NCI-H146 (cell line): ENCODE measurements at places on chromosomes 1 and 21.

DNA sequence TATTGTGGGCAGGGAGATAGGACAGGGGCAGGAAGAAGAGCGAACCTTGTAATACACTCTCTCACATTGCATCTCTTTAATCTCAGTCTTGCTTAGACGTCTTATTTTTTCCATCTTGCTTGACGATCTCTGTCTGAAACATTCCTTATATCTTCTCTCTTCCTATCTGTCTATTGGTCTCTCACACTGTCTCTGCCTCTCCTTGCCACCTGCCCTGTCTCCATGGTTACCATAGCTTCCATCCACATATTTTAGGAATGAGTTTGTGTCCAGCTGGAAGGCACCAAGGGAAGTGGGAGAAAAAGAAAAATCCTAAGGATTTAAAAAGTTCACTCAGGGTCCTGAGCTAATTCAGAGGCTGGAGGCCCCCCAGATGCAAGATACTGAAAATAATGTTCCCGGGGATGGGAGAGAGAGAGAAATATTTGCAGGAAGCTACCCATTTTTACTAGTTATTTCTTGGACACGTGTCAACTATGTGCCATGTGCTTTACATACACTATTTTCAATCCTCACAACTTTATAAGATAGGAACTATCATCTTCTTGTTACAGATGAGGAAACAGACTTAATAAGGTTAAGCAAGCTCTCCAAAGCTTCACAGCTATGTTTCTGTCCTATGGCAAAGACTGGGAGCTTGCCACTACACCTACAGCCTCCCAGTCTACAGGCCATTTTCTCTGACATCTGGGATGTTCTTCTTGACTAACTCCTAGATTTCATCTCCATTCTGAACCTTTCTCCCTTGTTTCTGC lies 933 bp downstream of the ANKRD34A start:
- peak; percentile 41 for DNase-seq

DNA sequence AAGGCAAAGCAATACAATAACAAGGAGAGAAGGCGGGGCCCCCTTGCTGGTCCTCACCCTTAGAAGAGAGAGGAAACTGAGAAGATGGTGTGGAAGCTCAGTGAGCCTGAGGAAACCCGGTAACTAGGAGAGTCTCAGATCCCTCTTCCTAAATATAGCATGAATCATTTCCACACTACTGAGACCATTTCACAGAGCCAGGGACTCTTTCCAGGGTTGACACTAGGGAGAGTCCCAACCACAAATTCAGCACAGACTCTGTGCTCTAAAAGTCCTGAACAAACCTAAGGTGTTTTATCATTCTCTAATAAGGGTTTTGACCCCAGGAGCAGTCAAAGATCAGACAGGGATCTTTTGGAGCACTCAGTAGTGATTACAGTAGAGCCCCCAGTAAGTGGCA lies 647.7 kb downstream of the KCNT2 start:
- DNase-seq: no peak

- no peak for DNase-seq
These were observed 119.8 kb upstream of the PTGFR start for GRCh38 chr1:78370779-78371482.

- peak; percentile 68 for DNase-seq
These were observed 400.4 kb upstream of the PLXNA2 start for GRCh38 chr1:208644401-208645160.

DNA sequence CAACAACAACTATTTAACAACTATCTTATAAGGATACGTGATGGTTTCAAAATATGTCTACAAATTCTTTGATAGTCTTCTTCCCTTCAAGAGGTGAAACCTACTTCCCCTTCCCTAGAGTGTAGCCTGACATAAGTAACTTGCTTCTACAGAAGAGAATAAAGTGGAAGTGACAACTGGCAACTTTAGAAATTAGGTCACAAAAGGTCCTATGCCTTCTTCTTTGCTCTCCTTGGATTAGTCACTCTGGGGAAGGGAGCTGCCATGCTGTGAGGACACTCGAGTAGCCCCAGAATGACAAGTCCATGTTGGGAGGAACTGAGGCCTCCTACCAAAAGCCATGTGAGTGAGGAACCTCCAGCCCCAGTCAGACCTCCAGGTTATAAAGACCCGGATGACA lies 19.2 kb downstream of the EFCAB14 start:
- no peak for DNase-seq

GRCh38 chr1:176896216-176896615 lies 268.3 kb downstream of the ASTN1 start:
- no peak for DNase-seq

- DNase-seq: no peak
These were observed 129.6 kb downstream of the CLEC20A start for GRCh38 chr1:178367151-178367550.

DNA sequence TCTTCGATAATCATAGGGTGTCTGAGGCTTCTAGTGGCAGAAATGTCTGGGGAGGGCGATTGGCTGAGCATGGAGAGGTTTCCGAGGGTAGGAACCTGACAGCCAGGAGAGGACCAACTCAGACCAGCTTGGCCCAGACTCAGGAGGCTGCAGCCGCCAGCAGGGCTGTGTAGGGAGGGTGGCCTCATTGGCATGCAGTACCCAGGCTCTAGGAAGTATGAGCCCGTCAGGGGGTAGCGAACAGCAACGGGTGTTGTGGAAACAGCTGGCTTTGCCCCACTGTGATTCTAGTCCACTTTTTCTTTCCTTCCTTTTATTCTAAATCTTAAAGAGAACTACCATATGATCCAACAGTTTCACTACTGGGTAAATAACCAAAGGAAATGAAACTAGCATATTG lies 103.3 kb downstream of the DIRAS3 start:
- DNase-seq: peak; percentile 63

GRCh38 chr1:41313661-41314131 lies 47.5 kb upstream of the FOXO6 start:
- DNase-seq: no peak

DNA sequence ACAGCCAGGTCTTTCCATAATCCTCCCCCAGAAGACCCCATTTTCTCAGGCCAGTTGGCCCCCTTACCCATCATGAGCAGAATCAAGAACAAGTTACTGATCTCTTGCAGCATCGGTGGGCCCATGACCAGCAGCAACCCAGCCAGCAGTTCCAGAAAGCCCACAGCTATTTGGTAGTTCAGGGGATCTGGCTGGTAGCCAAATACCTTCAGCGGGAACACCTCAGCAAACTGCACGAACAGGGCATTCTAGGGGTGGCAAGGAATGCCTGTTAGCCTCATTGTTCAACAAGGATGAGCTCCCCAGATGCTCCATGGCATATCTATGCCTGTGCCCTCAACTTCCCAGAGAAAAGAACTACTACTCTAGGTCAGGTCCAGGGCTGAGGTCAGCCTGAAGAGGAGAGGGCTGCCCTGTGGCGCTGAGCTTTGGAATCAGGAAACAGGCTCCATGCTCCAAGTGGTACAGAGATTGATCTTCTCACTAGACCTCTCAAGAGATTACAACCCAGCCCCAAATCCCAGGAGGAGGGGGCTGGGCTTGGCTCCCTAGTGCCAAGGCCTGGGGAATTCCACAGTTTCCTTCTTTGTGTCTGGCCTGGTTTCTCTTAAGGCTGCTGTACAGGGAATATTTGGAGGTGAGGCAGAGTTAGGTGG lies 1.3 kb downstream of the TMEM35B start:
- no peak for DNase-seq

GRCh38 chr1:205061665-205062069 lies 18.7 kb downstream of the CNTN2 start:
- DNase-seq: peak; percentile 74

GRCh38 chr1:23601968-23602876 lies 42.9 kb upstream of the ID3 start:
- DNase-seq: no peak

DNA sequence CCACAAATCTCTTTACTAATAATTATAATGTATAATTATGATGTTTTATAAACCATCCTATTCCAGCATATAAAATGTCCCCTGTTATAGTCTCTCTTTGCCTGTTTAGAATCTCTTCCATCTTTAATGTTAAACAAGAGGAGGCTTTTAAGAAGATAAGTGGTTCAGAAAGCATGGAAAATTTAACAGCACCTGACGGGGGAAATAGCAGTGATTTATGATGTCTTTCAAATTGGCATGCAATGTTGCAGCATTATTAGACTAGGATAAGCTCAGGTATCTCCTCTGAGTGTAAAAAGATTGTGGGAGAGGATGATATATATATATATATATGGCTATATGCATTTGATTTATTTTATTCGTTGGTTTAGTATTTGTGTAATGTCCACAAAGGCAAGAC lies 24.4 kb downstream of the GIPC2 start:
- no peak for DNase-seq
